Activated T-cell treated with anti-CD3 and anti-CD28 coated beads, Interleukin-2, amount 50 U/mL, for 1 hour (primary cell): ENCODE measurements at places on chromosomes 7 and 10.

DNA sequence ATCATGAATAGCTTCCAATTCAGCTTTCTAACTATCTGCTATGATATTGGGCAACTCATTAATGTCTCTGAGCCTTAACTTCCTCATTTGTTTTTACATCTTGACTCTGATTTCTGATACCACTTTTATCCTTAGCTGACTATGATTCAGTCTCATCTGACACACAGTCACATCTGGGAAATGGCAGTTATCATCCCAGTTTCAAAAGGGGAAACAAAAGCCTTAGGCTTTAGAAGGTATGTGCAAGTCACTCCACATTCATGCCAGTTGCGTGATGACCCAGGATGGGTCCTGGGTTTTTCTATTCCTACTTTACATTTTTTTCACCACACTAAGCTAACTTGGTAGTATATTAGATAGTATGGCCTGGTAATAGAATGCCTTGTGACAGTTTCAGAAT is 12.7 kb downstream of the SCIN start:
- no peak for DNase-seq

DNA sequence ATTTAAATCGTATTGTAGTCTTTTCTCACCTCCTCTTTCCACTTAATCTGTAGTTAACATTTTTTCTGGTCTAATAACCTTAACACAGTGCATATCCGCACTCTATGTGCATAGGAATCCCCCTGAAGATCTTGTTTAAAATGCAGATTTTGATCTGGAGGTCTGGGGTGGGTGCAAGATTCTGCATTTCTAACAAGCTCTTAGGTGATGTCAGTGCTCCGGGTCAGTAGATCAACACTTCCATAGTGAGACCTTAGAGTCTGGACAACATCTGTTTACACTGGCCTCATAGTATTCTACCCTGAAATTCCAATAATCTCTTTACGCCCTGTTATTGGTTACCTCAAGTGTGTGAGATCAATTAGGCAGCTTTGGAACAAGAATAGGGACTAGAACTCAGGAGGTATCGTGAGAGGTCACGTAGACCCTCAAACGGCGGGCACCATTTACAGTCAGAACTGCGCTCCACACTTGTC is 434 bp upstream of the PLEKHA8 start:
- DNase-seq, result no peak

GRCh38 chr7:455110-455928 is 64.3 kb downstream of the PDGFA start:
- no peak for DNase-seq

DNA sequence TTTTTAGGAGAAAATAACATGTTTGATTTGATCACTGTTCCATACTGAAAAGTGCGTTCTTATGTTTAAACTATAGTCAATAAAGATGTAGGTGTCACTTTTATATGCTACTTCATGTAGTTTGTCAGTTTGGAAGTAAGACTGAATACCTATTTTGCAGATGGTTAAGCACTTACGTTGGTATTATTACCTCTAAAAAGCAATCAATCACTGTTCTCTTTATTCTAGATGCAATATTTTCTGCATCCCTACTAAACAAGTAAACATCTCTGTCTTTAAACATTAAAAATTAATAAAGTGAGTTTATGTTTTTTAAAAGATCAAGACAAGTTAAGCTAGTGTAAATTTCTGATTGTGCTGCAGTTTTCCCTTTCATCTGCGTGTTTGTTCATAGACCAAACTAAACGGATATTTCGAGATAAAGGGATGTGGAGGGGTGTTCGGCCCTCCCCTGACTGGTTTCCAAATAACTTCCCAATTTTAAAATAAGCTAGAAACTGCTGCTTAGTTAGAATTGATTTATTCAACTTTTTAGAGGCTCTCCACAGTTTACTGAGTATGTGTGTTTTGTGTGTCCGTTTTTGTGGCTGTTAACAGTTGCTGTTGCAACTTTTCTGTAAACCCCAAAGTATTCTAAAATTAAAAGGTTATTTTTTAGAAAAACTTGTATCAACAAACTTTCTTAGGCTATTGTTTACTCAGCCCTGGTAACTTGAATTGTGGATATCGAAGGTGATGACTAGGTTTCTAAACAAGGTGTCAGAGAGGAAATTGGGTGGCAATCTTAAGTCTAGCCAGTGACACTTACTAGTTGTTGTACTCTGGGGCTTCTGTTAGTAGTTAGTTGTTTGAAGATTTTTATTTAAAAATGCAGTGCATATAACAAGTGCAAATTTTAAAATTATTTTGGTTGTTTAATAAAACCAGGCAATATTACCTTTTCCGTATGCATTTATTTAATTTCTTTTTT is 974 bp downstream of the KIF11 start:
- DNase-seq, result no peak

- DNase-seq, result no peak
Observed at GRCh38 chr7:131170440-131171271, 157.0 kb upstream of the MKLN1 start.

GRCh38 chr7:111092406-111093236 is 1.7 kb downstream of the LRRN3 start:
- no peak for DNase-seq

- DNase-seq, result no peak
Observed at GRCh38 chr10:49161411-49161997, 26.7 kb downstream of the TMEM273 start.

DNA sequence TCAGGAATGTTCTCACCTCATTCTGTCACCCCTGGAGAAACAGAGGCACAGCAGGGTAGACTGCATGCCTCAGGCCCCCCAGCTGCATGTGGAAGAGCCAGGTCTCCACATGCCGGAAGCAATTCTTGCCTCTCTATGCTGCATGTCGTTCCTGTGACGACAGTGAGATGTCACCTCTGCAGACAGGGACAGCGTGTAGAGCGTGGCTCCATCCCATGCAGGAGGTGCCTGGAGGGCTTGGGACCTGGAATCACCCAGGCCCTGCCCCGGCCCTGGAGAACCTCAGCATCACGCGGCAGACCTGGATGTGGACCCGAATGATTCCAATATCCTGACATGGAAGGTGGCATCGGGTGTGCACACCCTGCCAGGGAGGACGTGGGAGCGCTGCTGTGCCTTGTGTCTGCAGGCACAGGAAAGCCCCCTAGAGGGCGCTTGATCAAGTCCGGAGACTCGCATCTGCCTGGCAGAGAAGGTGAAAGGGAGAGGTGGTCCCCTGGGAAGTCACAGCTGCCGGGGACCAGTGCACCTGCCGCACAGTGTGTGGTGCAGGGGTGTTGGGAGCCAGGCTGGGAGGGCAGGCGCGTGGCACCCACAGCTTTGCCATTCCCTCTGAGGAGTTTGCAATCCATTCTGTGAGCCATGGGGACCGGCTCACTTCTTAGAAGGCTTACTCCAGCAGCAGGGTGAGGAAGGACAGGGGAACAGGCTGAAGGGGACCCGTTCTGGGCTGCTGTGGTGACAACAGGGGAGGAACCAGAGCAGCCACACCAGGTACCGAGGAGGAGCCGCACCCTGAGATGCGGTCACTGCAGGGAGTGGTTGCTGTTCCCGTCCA is 45.3 kb upstream of the EN2 start:
- peak; percentile 37 for DNase-seq

DNA sequence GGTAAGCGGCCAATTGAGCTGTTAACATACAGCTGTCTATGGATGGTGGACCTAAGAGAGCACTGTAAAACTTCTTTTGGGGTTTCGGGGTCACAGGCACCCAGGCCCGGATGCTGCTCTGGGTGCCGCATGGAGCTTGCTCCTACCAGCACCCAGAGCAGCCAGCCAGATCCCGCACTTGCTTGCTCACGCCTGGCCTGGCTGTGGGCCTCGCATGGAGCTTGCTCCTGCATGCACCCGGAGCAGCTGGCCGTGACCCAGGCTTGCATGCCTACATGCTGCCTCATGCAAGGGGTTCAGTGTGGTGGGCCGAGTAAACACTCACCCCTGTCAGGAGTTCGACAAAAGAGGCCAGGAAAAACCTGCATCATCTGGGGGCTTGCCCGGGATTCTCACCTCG is 896.9 kb downstream of the SORCS1 start:
- DNase-seq, result no peak

- no peak for DNase-seq
Observed at GRCh38 chr7:51318001-51318400, 1.4 kb upstream of the COBL start.

DNA sequence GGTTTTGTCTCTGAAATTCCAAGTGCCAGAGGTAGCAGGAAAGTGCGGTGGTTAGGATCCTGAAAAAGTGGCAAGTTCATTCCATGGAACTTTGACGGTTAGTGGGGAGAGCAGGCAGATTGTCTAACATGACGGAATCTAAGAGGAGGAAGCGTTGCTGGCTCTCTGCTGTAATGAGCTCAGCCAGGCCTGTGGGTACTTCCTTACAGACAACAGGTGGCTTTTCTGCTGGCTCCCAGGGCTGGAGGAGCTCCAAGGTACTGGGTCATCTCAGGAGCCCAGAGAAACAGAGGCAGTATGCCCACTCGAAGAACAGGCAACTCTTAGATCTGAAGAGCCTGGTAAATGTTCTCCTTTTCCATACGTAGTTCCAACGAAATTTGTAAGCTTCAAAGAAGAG is 3.1 kb upstream of the AIFM2 start:
- DNase-seq, result no peak

DNA sequence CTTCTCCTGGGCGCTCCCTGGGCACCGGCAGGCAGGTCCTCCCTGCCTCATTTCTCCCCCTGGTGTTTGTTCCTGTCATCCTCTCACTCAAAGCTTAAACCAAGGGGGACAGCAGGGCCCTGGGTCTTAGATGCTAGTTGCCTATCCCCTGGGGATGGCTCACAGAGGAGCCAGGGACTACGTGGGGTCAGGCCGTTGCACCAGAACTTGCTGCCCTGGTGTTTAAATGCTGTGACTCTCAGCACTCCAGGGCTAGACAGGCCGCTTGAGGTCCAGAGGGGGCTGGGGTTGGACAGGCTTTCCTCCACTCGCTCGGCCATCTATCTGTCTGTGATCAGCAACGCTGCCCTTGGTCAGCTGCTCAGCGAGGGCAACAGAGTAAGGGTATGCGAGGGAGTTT is 340.3 kb downstream of the CXCL12 start:
- DNase-seq, result no peak

DNA sequence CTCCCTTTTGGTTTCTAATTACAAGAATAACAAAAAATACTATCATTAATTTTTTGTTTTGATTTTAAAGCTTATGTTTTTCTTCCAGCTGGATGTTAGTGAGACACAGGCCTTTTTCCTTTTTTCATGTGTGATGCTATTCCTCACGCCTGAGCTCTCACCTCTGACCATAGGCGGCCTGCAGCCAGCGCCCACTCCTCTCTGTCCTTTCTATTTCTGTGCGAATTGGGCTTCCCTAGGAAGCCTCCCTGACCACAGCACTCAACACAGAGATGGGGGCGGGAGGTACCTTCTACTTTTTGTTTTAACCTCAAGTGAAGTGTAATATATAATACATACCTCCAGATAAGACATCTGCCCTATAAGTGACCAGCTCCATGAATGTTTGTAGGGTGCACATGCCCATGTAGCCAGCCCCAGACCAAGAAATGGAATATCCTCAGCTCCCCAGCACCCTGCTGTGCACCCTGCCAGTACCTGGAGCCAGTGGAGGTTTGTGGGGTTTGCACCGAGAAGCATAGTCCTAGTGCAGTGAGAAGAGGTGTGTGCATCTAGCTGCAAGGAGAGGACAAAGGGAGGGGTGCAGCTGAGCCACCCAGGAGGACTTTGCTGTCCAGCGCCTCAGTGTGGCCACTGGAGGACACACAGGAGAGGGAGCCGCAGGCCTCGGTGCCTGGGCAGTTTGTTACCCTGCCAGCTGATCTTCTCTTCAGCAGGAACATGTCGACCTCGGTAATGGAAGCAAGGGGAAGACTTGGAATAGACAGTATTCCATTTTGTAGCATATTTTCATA is 38.5 kb downstream of the BNIP3 start:
- DNase-seq, result no peak

DNA sequence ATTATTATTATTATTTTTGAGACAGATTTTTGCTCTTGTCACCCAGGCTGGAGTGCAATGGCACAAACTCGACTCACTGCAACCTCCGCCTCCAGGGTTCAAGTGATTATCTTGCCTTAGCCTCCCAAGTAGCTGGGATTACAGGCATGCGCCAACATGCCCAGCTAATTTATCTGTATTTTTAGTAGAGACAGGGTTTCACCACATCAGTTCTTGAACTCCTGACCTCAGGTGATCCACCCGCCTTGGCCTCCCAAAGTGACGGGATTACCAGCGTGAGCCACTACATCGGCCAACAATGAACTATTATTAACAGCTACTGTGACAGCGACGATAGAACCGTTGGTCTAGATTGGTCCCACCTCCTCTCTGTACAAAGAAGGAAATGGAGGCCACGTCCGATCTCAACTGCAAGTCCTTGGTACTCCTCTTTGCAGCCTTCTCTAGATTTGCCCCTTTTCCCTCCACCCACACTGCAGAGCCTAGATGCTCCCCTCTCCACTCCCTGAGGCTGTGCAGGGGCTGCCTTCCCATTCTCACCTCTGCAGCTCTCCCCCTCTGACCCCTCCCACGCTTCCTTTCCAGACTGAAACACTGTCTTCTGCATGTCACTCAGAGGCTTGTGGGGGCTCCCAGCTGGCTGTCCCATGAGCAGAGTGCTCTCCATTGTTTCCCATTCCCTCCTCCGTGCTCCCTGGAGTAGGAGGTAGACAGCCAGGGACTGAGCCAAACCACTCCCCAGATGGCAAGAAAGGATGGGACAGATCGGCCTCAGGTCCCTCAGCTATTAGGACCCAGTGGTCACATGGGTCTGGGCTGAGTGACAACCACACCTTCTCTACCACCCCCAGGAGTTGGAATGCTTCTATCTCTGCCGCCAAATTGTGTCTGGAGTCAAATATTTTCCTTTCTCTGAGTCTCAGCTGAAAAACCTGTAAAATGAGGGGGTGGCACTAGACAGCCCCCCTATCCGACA is 2.3 kb downstream of the LOXL4 start:
- no peak for DNase-seq

- DNase-seq, result no peak
Observed at GRCh38 chr10:122280156-122280555, 9.1 kb downstream of the BTBD16 start.

DNA sequence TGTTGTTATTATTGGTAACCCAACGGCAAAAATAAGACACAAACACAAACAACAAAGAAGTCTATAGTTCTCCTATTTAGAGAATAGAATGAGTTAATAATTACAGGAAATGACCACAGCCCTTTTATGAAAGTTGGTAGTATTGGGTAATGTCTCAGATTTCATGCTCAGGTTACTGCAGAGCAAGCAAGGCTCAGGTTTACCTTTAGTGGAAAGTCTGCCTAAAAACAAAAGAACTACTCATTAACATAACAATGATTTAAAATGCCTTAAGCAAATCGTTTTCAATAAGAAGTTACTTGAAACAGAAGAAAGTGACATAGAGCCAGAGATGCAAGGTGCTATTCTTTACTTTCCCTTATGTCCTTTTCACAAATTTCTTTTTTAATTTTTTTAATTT is 441.2 kb downstream of the PLXDC2 start:
- DNase-seq, result no peak
